ENCODE measurements at places on chromosomes 3 and 15.

- peak; percentile 93 for DNase-seq
Measured at GRCh38 chr15:76931397-76932134, at the start of gene RCN2. Gene RCN2 (plus strand): TSS chr15:76931749. CDS start chr15:76931842, 93 bp downstream.

GRCh38 chr3:190701096-190701532 is 161.4 kb downstream of the GMNC start:
- peak; percentile 27 for DNase-seq

- DNase-seq = no peak
Measured at GRCh38 chr15:100893964-100894295, 14.3 kb downstream of the ALDH1A3 start.

DNA sequence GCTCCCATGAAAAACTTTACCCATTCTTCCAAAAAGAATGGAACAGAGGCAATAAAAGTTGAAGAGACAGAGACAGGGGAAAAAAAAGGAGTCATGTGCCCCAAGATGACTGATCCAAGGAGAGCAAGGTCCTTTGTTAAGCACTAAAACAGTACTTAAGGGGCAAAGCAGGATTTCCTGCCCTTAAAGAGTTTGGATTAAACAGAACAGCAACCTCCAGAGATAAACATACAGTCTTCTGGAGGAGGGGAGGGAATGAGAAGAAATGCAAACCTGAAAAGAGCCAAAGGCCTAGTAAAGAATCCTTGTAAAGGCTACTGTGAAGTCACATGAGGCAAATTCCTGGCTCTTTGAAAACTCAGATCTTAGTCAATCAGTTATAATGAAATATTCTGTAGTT is 38.2 kb downstream of the SHQ1 start:
- DNase-seq = no peak

GRCh38 chr3:39068556-39068955 is 16.7 kb downstream of the WDR48 start:
- no peak for DNase-seq

DNA sequence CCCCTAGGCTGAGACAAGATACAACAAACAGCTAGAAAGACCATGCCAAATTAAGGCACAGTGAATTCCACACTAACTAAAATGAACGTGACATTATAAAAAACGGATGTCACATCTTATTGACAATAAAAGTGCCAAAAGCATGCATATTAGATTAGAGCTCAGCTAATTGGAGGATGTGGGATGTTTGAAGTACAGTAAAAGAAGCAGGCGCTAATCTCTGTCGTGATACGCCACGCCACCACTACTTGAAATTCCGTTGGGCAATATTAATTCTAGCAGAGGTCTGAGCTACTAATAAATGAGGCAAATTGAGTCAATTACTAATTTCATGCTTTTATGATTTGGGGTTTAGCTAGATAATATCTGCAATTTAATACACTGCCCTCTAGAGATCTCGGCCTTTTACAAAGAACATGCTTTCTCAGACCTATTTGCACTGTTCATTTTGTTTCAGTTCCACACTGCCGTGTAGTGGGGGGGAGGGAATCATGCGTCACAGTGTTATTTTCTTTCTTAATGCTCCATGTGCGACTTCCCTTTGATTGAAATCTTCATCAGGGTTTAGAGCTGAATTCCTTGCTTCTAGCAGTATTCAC is 52.9 kb upstream of the ROBO2 start:
- no peak for DNase-seq

DNA sequence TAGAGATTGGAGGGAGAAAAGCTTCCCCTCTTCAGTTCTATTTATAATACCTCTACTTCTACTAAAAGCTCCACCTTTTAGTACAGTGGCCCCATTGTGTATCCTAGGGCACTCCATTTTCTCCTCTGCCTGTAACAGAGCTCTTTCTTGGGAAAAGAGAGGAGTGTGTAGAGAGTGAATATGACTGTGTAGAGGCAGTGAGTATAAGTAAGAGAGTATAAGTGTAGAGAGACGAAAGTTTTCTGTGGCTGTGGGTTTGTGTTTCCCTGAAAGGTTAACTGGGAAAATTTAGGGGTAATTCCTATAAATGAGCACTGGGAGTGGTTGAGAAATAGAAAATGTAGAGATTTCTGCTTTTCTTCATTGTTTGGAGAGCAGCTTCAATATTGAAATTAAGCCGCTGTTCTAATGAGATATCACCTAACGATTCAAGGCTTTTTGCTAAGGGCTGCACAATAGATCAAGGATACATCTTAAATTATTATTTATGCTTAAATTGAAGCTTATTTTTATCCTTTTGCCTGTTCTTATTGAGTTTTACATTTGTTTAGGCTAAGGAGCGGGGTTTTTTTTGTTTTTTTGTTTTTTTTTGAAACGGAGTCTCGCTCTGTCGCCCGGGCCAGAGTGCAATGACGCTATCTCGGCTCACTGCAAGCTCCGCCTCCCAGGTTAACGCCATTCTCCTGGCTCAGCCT is 6.9 kb downstream of the IQGAP1 start:
- DNase-seq = no peak

GRCh38 chr15:58562135-58562534 is 130.3 kb downstream of the LIPC start:
- DNase-seq = no peak

DNA sequence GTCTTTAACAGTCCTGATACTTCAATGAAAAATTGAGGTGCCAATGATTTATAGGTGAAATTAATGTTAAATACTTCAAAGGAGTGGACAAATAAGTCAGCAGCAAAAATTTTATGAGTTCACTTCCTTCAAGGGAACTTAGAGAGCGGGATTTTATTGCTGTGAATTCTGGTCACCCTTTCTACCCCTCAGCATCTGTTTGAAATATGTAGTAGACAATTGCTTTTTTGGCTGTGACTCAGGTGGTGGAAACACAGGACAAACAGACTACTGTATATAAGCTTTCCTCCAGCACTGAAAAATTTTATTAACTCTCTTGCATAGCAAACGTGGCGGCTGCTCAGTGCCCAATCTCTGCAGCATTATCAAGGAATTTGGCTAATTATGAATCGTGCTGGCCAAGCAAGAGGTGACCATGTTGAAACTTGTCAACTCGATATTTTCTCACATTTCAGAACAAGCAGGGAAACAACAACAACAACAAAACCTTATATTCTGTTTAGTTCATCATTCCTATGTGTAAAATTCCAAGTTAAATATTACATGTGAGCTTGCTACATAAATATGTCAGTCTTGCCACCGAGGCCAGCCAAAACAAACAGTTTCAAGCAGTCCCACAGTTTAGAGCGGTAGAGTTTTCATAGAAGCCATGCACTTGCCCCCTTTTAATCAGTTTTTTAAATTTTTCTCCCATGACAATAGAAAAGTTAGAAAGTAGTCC is 420.2 kb downstream of the FOXP1 start:
- DNase-seq = no peak

DNA sequence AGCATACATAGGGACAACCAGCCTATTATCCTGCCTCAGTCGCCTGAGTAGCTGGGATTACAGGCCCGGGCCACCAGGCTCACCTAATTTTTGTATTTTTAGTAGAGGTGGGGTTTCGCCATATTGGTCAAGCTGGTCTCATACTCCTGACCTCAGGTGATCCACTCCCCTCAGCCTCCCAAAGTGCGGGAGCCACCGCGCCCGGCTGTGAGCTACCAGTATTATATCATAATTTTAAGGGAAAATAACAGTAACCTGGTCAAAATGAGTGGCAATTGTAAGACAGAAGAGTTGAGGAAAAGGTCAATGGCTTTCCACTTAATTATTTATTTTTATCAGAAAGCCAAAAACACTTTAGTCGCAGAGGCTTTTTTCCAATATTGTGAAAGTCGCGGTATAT is 652.6 kb upstream of the BCHE start:
- no peak for DNase-seq

- DNase-seq = no peak
Measured at GRCh38 chr3:64651741-64652241, 36.0 kb downstream of the ADAMTS9 start.

- no peak for DNase-seq
Measured at GRCh38 chr15:34701536-34701935, 53.3 kb downstream of the GJD2 start.

- no peak for DNase-seq
Measured at GRCh38 chr3:161548301-161548700, 51.7 kb downstream of the OTOL1 start.

- DNase-seq = no peak
Measured at GRCh38 chr3:73259291-73259690, 197.8 kb downstream of the EBLN2 start.

- DNase-seq = no peak
Measured at GRCh38 chr3:48962939-48963338, 27.1 kb upstream of the P4HTM start.

GRCh38 chr3:196559826-196560225 is 8.5 kb downstream of the WDR53 start:
- no peak for DNase-seq

GRCh38 chr3:122247087-122247824 is 63.8 kb downstream of the CASR start:
- DNase-seq = no peak

DNA sequence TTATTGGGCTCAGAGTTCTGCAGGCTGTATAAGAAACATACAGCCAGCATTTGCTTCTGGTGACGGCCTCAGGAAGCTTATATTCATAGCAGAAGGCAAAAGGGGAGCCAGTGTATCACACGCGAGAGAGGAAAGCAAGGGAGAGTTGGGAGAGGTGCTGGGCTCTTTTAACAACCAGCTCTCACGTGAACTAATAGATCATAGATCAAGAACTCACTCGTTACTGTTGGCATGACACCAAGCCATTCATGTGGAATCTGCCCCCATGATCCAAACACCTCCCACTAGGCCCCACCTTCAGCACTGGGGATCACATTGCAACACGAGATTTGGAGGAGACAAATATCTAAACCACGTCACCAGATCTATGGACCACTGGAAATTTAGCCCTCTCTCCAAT is 70.2 kb downstream of the TIPARP start:
- no peak for DNase-seq

DNA sequence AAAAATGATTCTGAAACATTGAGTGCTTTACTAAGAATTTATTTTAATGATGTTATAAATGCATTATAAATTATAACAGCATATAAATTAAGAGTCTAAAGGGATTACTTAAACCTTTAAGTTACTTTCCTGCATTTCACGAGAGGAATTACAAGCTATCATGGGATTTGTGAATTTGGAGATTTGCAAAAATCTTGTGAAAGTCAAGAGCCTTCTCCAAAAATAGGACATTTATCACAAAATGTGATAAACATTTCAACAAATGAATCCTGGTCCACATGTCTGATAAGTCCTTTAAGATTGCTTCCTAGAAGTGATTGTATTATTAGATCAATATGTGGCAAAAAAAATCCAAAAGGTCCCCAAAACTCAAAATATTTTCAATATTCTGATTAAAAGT is 154.5 kb downstream of the ATP8B4 start:
- DNase-seq = no peak

DNA sequence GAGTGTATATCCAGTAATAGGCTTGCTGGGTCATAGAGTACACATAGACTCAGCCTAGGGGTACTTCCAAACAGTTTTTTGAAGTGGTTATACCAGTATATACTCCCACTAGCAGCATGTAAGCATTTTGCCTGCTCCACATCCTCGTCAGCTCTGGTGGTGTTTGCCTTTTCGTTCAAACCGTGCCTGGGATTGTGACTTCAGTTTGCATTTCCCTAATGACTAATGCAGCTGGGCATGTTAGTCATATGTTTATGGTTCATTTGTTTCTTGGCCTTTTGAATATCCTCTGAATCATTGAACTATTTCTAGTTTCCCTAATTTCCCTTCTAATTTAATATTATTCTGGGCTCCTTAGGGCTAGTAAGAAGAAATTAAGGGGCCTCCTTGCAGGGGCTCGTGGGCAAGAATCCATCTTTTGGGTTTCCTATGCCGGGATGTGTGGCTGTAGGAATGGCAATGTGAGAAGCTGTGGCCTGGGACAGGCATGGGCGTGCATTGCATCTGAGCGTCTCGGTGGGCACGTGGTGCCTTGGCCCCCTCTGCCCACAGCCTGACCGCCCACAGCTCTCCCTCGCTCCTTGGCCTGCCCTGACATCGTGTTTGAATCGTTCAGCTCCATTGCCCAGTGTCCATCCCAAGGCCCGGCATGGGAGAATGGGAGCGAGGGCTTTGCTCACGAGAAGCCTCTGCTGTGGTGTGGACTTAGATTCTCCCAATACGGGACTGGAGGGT is 26.4 kb downstream of the FAH start:
- no peak for DNase-seq

DNA sequence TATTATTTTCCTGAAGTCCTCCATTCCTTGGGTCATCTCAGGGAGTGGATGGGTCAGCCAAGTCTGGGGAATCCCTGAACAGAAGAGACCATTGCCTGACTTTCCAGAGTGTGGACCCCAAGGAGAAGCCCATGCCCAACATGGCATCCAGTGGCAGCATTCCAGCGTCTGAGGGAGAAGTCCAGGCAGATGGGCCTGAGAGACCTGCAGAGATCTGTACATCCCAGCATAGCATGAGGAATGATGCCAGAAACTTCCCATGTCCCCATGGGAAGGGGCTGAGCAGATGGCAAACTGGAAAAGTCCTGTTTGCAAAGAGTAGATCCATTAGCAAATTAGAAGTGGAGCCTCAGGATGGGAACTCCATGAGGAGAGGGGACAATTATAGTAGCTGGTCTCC is 17.6 kb upstream of the COLQ start:
- no peak for DNase-seq

DNA sequence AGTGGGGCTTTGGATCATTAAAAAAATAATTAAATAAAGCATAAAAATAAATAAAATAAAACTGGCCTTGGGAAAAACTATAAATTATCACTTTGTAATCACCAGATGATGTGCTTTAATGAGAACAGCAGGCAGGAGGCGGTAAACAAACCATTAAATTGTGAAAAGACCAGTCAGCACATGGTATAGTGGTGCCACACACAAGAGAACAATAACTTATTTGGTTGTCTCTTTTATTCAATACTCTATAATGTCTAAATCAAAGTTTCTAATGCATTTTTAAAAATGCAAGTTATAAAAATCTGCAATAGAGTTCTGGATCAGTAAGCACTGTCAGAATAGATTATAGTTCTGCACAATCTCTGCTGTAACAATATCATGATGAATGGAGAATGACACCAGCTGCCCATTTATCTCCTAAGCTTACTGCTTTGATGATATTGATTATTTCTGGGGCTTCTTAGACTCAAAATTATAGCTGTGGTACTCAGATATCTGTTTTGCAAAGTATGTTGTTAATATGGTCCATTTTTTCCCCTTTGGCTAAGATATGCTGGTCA is 259.3 kb downstream of the NAALADL2 start:
- DNase-seq = no peak

- no peak for DNase-seq
Measured at GRCh38 chr15:49467746-49468480, 44.9 kb downstream of the FGF7 start.

DNA sequence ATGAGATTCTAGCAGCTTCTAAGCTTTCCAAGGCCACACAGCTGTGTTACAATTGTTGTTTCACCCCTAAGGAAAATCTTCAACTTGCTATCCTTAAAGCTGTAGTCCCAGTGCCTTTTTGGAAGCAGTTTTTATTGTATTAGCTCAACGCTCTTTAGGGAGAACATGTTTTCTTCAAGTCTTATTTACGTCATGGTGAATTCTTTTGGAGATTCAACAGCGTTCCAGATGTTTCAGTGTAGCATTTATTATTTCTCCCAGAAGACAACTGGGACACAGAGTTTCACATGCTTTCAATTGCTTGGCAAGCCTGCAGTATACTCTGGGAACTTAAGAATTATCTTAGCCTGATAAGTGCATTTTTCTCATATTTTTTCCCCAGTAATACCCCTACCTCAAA is 888.3 kb downstream of the PLOD2 start:
- no peak for DNase-seq
